Osteoblast (primary cell): ENCODE measurements at places on chromosomes 7 and 10. TPM values are rescaled to one million over a fixed set of nuclear protein-coding genes. Genes with fewer than 3 reads are reported as not detected.

Gene FAM131B
- 1.2 and 1.4 TPM in 2 replicates for total RNA-seq

Gene CHST3
- 39.5 and 43.1 TPM in 2 replicates for total RNA-seq

Gene PDZD8
- 35.8 and 38.3 TPM in 2 replicates for total RNA-seq

Gene KCTD7
- total RNA-seq, result 14.8 and 17.7 TPM in 2 replicates

Gene OPALIN
- total RNA-seq, result not detected in 2 replicates

Gene PRKG1
- total RNA-seq, result 19.5 and 32.1 TPM in 2 replicates

Gene ZNF488
- under 0.01 and 0.29 TPM in 2 replicates for total RNA-seq

Gene FKBP6
- not detected in 2 replicates for total RNA-seq

Gene EZH2
- 7.6 and 8.0 TPM in 2 replicates for total RNA-seq

Gene ADRB1
- not detected in 2 replicates for total RNA-seq

Gene PRRT4
- not detected in 2 replicates for total RNA-seq

Gene ABCB1
- not detected in 2 replicates for total RNA-seq

Gene CALML3
- total RNA-seq, result not detected in 2 replicates

Gene PILRA
- total RNA-seq, result 0.36 and 0.59 TPM in 2 replicates

Gene PON1
- total RNA-seq, result not detected in 2 replicates

Gene ADAM22
- total RNA-seq, result 0.36 and 0.59 TPM in 2 replicates

Gene NANOS1
- total RNA-seq, result 1.1 and 1.2 TPM in 2 replicates

Gene GPR15LG
- not detected in 2 replicates for total RNA-seq

Gene OPN1SW
- total RNA-seq, result not detected in 2 replicates

Gene TFR2
- total RNA-seq, result under 0.01 and 0.29 TPM in 2 replicates

Gene AQP1
- 0.59 and 0.72 TPM in 2 replicates for total RNA-seq

Gene IQUB
- 0.72 and 0.88 TPM in 2 replicates for total RNA-seq

Gene ELN
- total RNA-seq, result 69.1 and 113 TPM in 2 replicates

Gene SKAP2
- total RNA-seq, result 19.5 and 21.8 TPM in 2 replicates

Gene HOXA11
- total RNA-seq, result 14.4 and 15.2 TPM in 2 replicates

Gene ARHGAP22
- 45.6 and 50.1 TPM in 2 replicates for total RNA-seq

Gene TMEM26
- 6.5 and 10.3 TPM in 2 replicates for total RNA-seq

Gene NFE2L3
- 0.59 and 1.4 TPM in 2 replicates for total RNA-seq

Gene SLC39A12
- not detected in 2 replicates for total RNA-seq

Gene PIK3AP1
- 0.36 and 0.88 TPM in 2 replicates for total RNA-seq

Gene ZNF12
- 20.9 and 22.8 TPM in 2 replicates for total RNA-seq

Gene CHN2
- under 0.01 TPM in 1 of 2 replicates, not detected in the other for total RNA-seq

Gene CRPPA
- total RNA-seq, result 2.4 and 3.3 TPM in 2 replicates

Gene FAM25G
- total RNA-seq, result not detected in 2 replicates

Gene GHRHR
- total RNA-seq, result not detected in 2 replicates

Gene FGFBP3
- total RNA-seq, result 0.72 and 1.2 TPM in 2 replicates

Gene TAS2R3
- 1.4 and 3.2 TPM in 2 replicates for total RNA-seq

Gene OR2A12
- not detected in 2 replicates for total RNA-seq

Gene SFTPA1
- not detected in 2 replicates for total RNA-seq

Gene PTPRN2
- 0.36 and 0.88 TPM in 2 replicates for total RNA-seq

Gene CHAT
- not detected in 2 replicates for total RNA-seq

Gene GDF10
- under 0.01 TPM in 2 replicates for total RNA-seq

Gene MYO1G
- 0.29 and 0.36 TPM in 2 replicates for total RNA-seq

Gene PGAM2
- 0.29 and 0.36 TPM in 2 replicates for total RNA-seq

Gene TMEM176B
- 0.72 TPM in 1 of 2 replicates, not detected in the other for total RNA-seq

Gene HECW1
- 2.9 and 6.5 TPM in 2 replicates for total RNA-seq

Gene ASB10
- total RNA-seq, result not detected in 2 replicates

Gene AFAP1L2
- total RNA-seq, result 0.36 TPM in 1 of 2 replicates, not detected in the other

Gene SH2B2
- 2.1 and 2.2 TPM in 2 replicates for total RNA-seq

Gene KLF14
- not detected in 2 replicates for total RNA-seq

Gene HSPA12A
- total RNA-seq, result 10.0 and 10.9 TPM in 2 replicates

Gene NAMPT
- 51.9 and 55.0 TPM in 2 replicates for total RNA-seq
